ENCODE measurements at places on chromosomes 16 and 17. TPM values are rescaled to one million over a fixed set of nuclear protein-coding genes. Genes with fewer than 3 reads are reported as not detected.

The C17orf50 gene
- not detected for total RNA-seq

The BAIAP2 gene
- total RNA-seq = 2.8 TPM

The WFDC1 gene
- not detected for total RNA-seq

The P2RX1 gene
- total RNA-seq = 0.12 TPM

The PPP1R1B gene
- not detected for total RNA-seq

The MRM3 gene
- total RNA-seq = 19.6 TPM

The SMPD3 gene
- total RNA-seq = 4.1 TPM

The TMEM220 gene
- total RNA-seq = 0.50 TPM

The PLXDC1 gene
- 6.0 TPM for total RNA-seq

The SPATA22 gene
- total RNA-seq = 0.89 TPM

The CLEC19A gene
- not detected for total RNA-seq

The OSGIN1 gene
- 0.77 TPM for total RNA-seq

The KRTAP9-2 gene
- total RNA-seq = not detected

The GSDMA gene
- total RNA-seq = 1.5 TPM

The EIF1 gene
- 645 TPM for total RNA-seq

The HP gene
- total RNA-seq = not detected

The TBC1D3 gene
- total RNA-seq = not detected

The SALL1 gene
- total RNA-seq = not detected

The CACNA1H gene
- 3.2 TPM for total RNA-seq

The SPNS2 gene
- 0.29 TPM for total RNA-seq

The DNASE1L2 gene
- total RNA-seq = 3.4 TPM

Data from activated CD4-positive, alpha-beta T cell treated with anti-CD3 and anti-CD28 coated beads, Interleukin-2, amount 10 ng/mL, durations not matched to agents 7 days and 5 days (primary cell).